ENCODE measurements at places on chromosomes 16 and 17.

- DNase-seq, result no peak
Observed at GRCh38 chr17:43660816-43661493, 767 bp downstream of the MEOX1 start.

- DNase-seq, result no peak
Observed at GRCh38 chr16:74936902-74937560, 47.9 kb downstream of the WDR59 start.

GRCh38 chr16:57513371-57514102 is 22.8 kb downstream of the CCDC102A start:
- DNase-seq, result no peak

DNA sequence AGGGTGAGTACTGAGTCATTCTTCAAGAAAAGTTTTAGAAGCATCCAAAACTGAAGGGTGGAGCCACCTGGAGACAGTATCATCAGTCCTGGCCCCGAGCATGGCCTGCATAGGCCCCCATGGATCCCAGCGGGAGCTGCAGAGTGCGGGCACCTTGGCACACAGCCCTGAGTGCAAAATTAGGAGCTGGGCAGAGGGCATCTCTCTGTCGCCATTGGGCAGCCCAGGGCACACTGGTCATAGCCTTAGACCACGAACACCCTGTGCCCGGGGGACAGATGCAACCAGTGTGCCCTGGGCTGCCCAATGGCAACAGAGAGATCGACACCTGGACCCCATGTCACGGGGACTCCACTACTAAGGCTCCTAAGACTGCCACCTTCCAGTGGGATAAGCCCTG is 14.6 kb downstream of the MAPT start:
- DNase-seq, result no peak

GRCh38 chr16:57606147-57606846 is 22.1 kb upstream of the ADGRG1 start:
- no peak for DNase-seq

- no peak for DNase-seq
Observed at GRCh38 chr17:2212400-2212981, 91.1 kb downstream of the SMG6 start.

DNA sequence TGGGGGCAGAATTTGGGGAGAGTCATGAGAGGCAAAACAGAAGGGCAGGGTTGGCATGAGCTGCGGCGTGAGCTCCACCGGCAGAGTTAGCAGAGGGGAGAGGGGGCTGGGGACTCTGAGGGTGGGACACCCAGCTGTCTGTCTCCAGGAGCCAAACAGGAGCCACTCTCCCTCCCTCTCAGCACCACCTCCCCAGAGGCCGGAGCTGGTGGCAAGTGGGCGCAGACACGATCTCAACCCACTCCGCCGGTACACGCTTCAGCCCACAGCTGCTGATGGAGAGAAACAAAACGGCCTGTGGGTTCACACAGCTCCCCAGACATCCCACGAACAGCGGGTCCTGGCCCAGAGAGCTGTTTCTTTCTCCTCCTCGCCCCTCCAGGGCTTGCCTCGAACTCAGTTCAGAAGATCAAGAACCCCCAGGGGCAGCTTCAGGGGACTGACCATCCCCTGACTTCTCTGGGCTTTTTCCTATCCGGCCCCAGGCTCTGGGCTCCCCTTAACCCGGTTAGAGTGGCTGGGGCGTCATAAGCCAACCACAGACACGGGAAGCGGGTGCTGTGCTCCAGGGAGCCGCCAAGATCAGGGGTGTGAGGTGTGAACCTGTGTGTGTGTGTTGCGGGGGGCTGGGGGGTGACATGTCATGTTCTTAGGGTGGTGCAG is 7.6 kb downstream of the RHBDF2 start:
- no peak for DNase-seq

DNA sequence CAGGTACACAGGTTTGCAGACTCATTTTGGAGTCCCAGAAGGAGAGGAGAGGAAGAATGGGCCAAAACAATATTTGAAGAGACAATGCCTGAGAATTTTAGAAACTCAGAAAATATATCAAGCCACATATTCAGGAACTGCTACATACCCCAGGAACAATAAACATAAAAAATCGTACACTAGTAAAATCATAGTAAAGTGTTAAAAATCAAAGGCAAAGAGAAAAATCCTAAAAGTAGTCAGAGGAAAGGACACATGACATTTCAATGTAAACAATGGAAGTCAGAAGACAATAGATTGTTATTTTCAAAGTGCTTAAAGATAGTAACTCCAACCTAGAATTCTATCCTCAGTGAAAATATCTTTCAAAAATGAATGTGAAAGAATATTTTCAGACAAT is 28.5 kb upstream of the NACA2 start:
- DNase-seq, result no peak

GRCh38 chr17:50166518-50167181 is 845 bp downstream of the SGCA start:
- no peak for DNase-seq

DNA sequence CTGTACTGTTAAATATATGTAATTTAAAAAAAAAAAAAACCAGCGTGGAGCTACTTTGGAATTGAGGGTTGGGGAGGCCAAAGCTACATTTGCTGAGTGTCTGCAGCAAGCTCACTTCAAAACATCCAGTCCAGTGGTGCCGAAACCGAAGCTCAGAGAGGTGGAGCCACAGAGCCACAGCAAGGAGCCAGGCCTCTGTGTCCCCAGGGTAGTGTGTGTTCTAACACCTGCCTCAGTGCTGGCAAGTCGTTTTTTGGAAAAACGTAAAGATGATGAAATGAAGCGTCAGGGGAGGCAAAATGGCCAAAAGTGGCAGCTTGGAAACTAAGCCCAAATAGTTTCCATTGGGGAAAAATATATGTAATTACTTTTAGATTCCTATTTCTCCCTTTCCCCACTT is 36.1 kb upstream of the MRC2 start:
- DNase-seq, result no peak

GRCh38 chr16:13503960-13504635 is 415.9 kb upstream of the ERCC4 start:
- DNase-seq, result no peak

DNA sequence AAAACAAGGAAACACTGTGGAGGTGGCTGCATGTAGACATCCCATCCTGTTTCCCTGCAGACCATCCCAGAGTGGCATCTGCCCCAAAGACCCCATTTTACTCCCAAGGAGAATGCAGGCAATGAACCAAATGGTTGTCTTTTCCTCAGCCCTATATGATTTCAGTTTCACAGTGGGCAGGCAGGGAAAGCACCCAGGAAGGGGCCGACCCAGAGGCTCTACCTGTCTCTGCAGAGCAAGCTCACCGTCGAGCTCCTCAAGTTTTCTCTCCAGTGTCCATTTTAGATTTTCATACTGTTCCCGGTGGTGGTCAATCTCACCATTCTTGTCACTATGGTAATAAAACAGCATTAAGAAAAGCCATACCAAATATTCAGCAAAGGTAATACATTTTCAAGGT is 14.6 kb downstream of the CCDC57 start:
- DNase-seq, result no peak

- no peak for DNase-seq
Observed at GRCh38 chr17:57035971-57036481, 49.0 kb upstream of the AKAP1 start.

GRCh38 chr17:50785946-50786570 is 18.7 kb upstream of the ANKRD40CL start:
- no peak for DNase-seq

- DNase-seq, result no peak
Observed at GRCh38 chr17:58564243-58564642, 49.8 kb upstream of the MTMR4 start.

GRCh38 chr16:83365166-83365565 is 442.6 kb upstream of the HSBP1 start:
- no peak for DNase-seq

DNA sequence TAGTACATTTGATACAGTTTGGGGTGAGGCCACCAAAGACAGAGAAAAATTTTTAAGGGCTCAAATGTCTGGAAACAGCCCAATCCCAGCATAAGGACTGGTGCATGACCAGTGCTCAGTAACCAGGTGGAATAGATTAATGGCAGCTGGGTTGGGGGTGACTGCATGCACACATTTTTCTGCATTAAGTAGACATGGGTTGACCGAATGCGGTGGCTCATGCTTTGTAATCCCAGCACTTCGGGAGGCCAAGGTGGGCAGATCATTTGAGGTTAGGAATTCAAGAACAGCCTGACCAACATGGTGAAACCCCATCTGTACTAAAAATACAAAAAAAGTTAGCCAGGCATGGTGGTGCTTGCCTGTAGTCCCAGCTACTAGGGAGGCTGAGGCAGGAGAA is 121.1 kb upstream of the HSBP1 start:
- no peak for DNase-seq

DNA sequence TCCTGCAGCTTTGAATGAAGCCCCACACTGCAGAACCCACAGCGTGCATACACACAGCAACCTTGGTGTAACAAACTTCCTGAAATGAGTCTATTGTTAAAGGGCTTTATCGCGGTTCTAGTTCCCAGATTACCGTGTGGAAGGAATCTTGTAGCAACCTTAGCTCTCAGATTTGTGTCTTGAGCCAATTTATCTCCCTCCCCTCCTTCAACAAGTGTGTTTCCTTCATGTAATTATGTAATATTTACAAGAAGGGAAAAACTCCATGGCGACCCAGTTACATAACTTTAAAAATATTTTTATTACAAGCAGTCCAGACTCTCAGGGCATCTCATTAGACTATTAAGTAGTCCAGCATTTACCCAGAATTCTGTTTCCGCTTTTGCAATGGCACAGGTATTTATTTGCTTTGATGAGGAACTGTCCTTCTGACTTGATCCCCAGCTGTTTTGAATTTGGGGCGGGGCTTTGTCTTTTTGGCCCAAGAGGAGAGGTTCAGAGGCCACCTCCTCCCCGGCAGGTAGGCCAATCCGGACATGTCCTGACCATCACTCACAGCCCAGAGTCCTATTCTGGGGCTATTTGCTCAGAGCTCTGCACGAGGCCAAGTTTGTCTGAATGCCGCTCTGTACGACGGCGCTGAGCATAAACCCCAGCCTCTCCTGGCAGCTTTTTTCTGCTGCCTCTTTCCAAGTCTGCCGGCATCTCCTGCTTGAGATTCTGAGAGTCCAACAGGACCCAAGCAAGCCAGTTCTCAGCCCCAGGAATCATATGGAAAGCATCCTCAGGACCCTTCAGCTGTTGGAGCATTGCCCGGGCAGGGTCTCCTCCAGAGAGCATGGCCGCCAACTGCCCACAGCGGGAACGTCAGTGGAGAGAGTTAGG is 35.6 kb downstream of the CLEC16A start:
- DNase-seq, result no peak

- no peak for DNase-seq
Observed at GRCh38 chr17:70863436-70864248, 694.3 kb downstream of the KCNJ2 start.

- no peak for DNase-seq
Observed at GRCh38 chr16:28513484-28514181, 7.0 kb upstream of the IL27 start.

GRCh38 chr16:79573884-79574283 is 26.7 kb downstream of the MAF start:
- no peak for DNase-seq

DNA sequence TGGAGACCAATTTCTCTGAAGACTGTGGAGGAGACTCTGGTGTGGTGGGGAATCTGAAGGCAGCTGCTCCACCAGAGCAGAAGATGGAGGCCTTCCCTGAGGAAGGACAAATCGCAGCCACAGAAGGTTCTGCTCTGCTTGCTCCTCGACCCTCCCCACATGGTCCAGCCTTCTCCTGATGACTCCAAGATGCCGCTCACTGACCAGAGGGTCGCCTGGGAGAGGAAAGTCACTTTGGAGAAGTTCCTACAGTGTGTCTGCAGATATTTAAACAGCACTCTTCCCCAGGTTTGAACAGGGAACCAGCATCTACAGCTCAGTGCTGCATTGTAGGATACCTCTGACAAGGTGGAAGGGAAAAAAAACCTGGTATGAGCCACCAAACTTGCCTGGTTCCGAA is 21.0 kb upstream of the SUPT4H1 start:
- DNase-seq, result no peak

DNA sequence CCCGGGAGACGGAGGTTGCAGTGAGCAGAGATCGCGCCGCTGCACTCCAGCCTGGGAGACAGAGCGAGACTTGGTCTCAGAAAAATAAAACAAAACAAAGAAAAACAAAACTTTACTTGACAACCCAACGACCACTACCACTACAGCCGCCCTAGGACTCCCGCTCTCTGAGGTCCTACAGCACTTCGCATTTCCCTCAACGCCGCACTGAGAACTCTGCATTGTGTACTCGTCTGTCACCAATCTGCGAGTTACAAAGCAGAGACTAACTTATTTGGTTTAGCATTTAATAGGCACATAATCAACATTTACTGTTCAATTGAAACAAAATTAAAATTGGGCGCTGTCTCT is 479 bp upstream of the ZNF207 start:
- no peak for DNase-seq

GRCh38 chr16:73846356-73846755 is 450.3 kb upstream of the PSMD7 start:
- DNase-seq, result no peak

DNA sequence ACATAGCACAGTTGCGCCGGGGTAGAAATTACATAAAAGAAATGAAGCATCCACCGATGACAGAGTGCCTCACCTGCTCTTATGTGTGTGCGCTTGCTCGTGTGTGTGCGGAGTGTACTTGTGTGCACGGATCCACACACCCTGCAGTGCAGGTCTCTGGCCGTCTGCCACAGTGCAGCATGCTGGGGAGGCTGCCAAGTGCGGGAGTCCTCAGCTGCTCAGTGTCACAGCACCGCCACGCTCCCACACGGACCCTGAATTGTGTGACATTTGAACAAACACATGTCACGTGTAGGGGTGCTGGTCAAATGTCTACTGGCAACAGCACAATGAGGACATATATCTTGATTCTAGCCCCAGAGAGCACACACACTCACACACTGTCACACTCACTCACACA is 243.0 kb upstream of the MYOCD start:
- DNase-seq, result no peak

GRCh38 chr16:85285681-85286065 is 173.4 kb upstream of the CIBAR2 start:
- DNase-seq, result no peak

- DNase-seq, result no peak
Observed at GRCh38 chr16:13793841-13794409, 126.0 kb upstream of the ERCC4 start.

- DNase-seq, result no peak
Observed at GRCh38 chr16:66263168-66263972, 103.1 kb upstream of the CDH5 start.

DNA sequence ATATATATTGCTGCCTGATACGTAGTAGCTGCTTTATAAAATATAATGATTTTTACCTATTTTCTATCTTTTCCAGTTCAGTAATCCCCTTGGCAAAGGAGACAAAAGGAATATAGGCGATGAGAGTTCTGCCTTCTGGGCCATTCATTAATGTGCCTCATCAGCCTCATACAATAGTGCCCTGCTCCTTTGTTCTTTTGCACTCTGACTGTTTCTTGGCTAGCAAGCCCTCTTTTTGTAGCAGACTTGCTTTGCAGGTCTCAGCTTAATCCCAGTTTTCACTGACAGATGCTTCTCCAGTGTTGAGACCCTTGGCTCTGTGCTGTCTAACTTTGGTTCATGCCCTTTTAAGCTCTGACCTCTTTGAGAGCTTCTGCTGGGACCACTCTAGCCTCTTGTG is 10.4 kb downstream of the HSD17B2 start:
- no peak for DNase-seq

GRCh38 chr17:59534583-59534982 is 30.8 kb upstream of the DHX40 start:
- DNase-seq, result no peak

All from effector CD8-positive, alpha-beta T cell (primary cell).